ENCODE measurements at places on chromosomes 4 and X. TPM values are rescaled to one million over a fixed set of nuclear protein-coding genes. Genes with fewer than 3 reads are reported as not detected.

Gene TREX2
- total RNA-seq: 3.2 TPM

Gene C4orf54
- not detected for total RNA-seq

Gene CXCL5
- total RNA-seq: not detected

Gene SLC6A14
- not detected for total RNA-seq

Gene NPFFR2
- not detected for total RNA-seq

Gene MPP1
- 7.2 TPM for total RNA-seq

Gene MAGEA1
- total RNA-seq: not detected

Gene XG
- not detected for total RNA-seq

Gene CSAG3
- total RNA-seq: not detected

Gene VBP1
- total RNA-seq: 43.9 TPM

Gene PTCHD1
- not detected for total RNA-seq

Gene C1QTNF7
- not detected for total RNA-seq

Gene SLC34A2
- total RNA-seq: not detected

Gene F8A2
- total RNA-seq: not detected

Gene SYTL5
- not detected for total RNA-seq

Gene NBDY
- total RNA-seq: 41.0 TPM

Gene G6PD
- total RNA-seq: 84.6 TPM

Gene COL4A5
- total RNA-seq: not detected

Gene MAOA
- not detected for total RNA-seq

Gene ENPEP
- total RNA-seq: not detected

Data from activated B cell treated with CpG ODN at 0.5 μM for 24 hours (primary cell).